NCI-H1930 (cell line): ENCODE measurements at places on chromosomes 3 and 15.

- DNase-seq, result no peak
These were observed 63.4 kb upstream of the LINGO1 start for GRCh38 chr15:77695961-77696582.

DNA sequence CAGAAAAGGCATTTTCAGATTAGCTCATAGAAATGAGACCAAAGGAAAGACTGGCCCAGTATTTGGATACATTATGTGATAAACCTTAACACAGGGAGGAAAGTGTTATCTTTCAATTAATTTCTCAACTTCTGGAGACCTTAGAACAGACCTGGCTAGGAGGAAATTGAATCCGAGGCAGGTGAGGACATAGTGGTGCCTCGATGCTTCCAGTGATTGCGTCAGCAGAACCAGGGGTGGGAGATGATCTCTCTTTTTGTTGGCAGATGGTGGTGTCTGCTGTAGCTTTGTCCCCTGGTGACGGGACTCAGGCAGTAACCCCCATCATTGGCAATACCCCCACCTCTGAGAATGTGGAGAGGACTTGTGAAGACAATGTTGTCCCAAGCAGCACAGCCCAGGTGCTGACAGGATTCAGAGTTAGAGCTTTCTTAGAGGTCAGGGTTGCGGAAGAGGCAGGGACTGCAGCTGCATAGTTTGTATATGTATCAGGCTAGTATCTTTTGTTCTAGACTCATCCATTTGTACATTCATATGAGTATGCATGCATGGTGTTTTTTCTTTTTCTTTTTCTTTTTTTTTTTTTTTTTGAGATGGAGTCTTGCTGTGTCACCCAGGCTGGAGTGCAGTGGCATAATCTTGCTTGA lies 27.9 kb upstream of the MUC20 start:
- no peak for DNase-seq

DNA sequence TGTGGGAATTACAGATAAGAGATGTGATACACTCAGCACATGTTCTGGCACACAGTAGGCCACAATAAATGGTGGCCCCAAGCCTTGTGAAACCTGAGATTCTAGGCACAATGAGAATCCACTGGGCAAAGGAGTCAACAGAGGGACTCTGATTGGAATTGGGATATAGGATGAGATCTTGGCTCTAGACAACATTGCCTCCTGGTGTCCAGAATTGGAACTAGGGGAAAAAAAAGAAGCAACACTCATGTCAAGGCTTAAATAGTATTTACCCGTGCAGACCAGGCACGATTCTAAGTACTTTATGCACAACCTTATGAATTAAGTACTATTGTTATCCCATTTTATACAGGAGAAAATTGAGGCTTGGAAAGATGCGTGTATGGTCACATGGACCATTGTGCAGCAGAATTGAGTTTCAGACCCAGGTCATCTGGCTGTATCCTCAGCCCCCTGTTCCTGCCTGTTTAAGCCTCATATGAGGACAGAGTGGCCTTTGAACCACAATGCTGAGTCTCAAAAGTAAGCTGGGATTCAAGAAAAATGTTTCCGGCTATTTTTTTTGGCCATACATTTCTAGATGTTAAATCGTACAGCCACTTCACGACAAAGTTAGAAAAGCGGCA lies 124.8 kb downstream of the SV2B start:
- peak; percentile 19 for DNase-seq

GRCh38 chr3:192812743-192813383 lies 85.5 kb upstream of the FGF12 start:
- DNase-seq, result peak; percentile 29

DNA sequence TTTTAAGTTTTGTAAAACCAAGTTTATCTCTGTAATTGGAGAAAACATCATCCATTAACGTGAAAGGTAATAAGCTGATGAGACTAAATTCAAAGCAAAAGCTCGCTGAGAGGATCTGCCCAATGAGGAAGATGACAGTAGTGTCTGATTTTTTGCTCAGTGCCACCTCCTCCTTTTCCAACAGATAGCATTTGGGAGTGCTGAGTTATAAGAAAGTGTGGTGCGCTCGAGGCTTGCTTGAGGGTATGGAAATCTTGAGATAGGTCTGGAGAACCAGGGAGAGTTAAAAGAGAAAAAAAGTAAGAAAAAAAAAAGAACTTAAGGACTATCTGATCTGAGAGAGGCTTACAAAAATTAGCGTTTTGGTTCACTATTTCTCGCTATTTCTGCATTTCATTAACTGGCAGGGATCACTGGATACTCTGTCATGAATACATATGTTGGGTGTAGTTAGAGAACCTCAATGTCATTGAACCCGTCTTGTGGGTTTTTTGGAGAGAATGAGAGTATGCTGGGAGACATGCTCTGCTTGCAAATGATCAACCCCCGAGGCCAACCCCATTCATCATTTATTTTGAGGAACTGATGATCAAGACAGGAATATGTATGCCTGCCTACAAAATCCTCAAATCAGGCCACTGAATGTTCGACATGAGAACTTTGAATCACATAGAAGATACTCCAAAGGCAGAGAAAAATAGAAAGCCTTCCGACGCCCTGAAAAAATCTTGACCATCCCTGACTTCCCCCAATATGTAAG lies 973 bp upstream of the USP13 start:
- no peak for DNase-seq

GRCh38 chr3:25906132-25906906 lies 116.4 kb downstream of the OXSM start:
- no peak for DNase-seq

DNA sequence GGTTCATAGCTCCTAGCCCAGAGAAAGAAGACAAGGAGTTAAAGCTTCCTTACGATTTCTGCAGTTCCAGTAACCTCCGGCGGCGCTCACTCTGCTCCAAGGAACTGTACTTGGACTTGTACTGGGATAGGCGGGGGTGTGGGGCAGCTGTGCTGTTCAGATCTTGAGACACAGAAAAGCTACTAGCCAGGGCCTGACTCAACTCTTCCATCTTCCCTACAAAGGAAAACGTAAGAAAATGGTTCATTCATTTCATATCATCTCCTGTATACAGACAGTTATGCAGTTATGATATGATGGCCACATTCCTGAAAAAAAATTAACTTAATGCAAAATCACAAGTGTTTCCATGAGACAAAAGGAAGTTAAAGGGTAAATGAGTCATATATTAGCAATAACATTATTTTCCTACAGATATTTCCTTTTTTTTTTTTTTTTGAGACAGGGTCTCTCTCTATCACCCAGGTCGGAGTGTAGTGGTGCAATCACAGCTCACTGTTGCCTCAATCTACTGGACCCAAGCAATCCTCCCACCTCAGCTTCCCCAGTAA lies 4.6 kb downstream of the SNUPN start:
- DNase-seq, result no peak

GRCh38 chr15:56919609-56920366 lies 1.3 kb downstream of the TCF12 start:
- no peak for DNase-seq

GRCh38 chr15:67241132-67241855 lies 13.2 kb downstream of the AAGAB start:
- DNase-seq, result no peak

DNA sequence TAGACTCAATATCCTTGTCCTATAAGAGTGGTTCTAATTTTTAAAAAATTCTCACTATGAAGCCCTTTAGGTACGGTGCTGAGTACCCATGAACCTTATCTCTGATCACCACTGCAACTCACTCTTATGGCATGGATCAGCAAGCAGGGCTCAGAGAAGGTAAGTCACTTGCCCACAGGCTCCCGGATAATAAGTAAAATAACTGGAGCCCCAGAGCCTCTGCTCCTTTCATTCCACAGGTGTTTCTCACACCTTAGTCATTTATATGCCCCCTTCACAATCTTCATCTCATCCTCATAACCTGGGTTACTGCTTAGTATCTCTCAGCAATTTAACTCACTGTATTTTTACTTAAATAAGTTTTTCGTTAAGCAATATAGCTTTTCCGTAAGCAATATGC lies 28.4 kb upstream of the AKAP13 start:
- no peak for DNase-seq
